ENCODE measurements at places on chromosomes 5 and 9.

- no peak for DNase-seq
Observed at GRCh38 chr9:120891884-120892747, 15.1 kb upstream of the PHF19 start.

- no peak for DNase-seq
Observed at GRCh38 chr9:135703726-135704125, 1.7 kb downstream of the KCNT1 start.

DNA sequence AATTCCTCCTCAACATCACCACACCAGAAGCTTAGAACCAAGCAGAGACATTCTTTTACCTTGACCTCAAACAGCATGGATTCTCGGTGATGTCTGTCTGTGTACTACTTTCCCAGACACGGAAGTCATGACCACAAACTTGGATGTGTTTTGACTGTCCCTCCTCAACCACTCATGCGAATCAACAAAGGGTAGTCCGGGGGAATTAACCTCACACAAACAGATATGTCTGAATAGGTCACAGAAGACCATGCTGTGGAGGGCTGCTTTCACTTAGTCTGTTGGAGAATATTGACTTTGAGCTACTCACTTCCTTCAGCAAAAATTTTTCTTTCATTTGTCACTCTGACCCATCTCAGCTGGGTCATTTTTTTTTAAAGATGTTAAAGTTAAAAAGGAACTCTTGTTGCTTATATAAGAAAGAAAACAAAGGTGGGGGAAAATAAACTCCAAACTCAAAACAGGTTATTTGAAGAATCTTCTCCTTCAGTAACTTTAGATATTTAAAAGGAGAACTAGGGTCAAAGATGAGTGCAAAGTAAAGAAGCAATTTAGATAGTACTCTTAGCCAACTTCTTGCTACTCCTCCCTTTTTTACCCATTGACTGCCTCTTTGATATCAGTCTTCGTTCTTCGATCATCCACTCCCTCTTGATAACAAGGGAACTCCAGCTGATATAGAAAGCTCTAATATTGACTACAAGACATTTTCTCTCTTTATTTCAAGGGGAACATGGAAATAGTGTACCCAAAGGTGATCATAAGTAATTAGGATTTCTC, 343.4 kb upstream of the CDH6 start:
- DNase-seq, result no peak

DNA sequence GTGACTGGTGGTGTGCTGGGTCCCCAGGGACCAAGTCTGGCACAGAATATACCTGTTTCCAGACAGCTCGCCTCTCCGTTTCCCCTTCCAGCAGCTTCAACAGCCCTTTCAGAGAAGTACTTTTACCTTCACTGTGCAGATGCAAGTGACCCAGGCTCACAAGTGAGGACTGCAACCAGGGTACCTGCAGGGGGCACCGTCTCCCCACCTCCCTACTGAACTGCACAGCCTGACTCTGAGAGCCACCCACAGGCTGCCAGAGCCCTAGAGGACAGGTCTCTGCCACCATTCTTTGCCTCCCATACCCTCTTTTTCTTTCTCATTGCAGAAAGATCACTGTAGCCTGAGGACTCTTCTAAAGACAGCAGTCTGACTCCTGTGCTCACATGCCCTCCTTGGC, 15.4 kb downstream of the IL9 start:
- no peak for DNase-seq

DNA sequence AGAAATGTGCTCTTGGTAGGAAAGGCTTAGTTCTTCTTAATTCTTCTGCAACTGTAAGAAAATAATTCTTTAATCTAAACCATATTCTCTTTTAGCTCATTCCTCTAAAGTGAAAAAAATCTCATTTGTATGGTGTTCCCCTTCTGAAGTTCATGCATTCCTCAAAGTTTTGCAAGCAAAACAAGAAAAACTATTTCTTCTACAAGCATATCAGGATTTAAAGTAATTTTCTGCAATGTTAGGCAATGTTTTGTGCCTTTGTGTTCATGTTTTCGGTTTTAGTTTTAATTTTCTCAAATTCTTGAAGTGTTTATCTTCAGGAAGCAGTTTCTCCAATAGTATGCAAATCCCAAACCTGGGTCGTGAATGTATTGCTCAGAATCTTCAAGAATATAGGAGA, 12.7 kb upstream of the GPR21 start:
- DNase-seq, result no peak

GRCh38 chr9:83199240-83199639, 136.3 kb upstream of the RASEF start:
- peak; percentile 13 for DNase-seq

DNA sequence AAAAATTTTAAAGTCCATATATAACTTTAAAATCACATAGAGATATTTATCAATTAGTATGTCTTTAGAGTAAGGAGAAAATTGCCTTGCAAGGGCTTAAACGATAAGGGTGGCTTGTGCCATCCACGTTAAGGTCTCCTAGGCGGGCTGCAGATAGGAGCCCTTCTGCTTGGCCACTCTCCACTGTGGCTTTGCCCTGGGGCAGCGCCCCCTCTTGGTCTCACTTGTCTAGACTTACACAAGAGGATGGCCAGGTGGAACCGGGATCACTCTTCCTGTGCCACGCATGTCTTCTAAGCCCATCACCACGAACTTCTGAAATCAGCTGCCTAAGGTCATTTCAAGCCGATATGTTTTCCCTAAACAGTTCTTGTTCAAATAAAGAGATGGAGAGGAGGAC, 2.9 kb downstream of the FPGS start:
- DNase-seq, result no peak

GRCh38 chr5:158785397-158785796, 314.3 kb downstream of the EBF1 start:
- no peak for DNase-seq

DNA sequence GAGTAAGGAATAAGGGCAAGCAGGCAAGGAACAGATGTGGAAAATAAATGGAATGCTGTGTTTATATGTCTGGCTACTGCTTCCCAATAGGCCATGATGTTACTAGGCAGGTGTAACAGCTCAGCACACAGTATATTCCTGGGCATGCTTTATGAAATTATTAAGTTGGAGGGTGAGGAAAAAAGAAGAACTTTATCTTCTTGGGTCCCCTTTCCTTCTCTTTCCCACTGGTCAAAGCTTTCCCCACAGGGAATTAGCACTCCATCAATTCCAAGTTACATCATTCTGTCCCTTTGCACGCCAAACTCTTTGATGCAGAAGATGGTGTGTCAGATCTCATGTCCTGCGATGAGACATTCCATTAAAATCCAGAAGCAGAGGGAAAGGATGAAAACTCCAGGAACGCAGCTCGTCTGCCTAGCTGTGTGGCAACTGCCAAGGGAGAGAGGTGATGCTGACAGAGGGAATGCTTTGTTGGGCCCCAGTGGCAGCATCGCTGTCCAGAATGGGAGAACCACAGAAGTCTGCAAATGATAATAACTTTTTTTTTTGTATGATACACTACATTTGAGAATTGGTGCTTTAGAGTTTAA, 447.3 kb upstream of the ARRDC3 start:
- no peak for DNase-seq

- no peak for DNase-seq
Observed at GRCh38 chr9:84897362-84898094, 228.0 kb downstream of the NTRK2 start.

GRCh38 chr5:2142456-2142954, 259.8 kb upstream of the IRX4 start:
- no peak for DNase-seq

GRCh38 chr9:108586471-108587139, 269.2 kb downstream of the ACTL7B start:
- DNase-seq, result no peak

GRCh38 chr5:178564811-178565550, 25.2 kb downstream of the COL23A1 start:
- DNase-seq, result no peak

GRCh38 chr9:89160806-89161205, 17.8 kb downstream of the SHC3 start:
- no peak for DNase-seq

GRCh38 chr9:135130207-135130976, 42.9 kb downstream of the OLFM1 start:
- no peak for DNase-seq

GRCh38 chr9:70561111-70561510, 146.7 kb upstream of the KLF9 start:
- DNase-seq, result no peak

- DNase-seq, result no peak
Observed at GRCh38 chr9:103991698-103992097, 102.4 kb upstream of the SMC2 start.

GRCh38 chr5:67077296-67077695, 119.3 kb downstream of the CD180 start:
- no peak for DNase-seq

- no peak for DNase-seq
Observed at GRCh38 chr5:123156577-123157296, 67.7 kb downstream of the PRDM6 start.

- DNase-seq, result no peak
Observed at GRCh38 chr9:10079284-10079964, 533.4 kb downstream of the PTPRD start.

DNA sequence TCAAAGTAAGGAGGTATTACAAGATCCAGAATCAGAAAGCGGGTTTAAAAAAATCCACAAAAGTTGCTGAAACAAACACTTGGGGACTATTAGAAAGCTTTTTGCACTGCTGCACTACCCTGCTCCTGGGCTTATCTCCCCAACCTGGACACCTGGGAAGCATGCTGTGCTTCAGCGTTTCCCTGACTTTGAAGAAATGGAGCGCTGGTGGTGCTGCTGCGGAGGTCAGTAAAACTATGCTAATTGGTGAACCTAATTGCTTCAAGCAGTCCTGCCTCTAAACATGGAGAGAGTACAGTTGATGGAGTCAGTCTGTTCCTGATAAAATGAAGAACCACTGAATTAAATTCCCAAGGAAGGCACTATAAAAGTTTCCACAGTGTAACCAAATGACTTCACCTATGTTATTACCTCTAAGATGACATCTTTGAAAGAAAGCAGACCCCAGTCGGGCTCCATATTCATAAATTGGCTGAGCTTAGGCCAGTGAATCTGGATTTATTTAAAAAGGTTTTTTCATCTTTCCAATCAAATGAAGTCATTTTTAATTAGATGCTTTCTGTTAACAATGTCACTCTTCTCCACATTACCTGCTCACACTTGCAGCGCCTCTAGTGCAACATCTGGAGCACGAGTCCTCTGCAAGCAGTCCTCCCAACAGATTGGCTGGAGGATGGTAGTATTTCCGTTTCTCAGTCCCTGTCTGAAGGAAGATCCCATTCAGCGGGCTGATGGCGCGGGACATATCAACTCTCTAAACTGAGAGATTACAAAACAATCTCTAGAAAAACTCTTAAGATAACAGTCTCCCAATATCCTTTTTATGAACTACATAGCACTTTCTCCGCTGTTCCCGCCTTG, 11.5 kb downstream of the NR2F1-AS1 start:
- no peak for DNase-seq

- no peak for DNase-seq
Observed at GRCh38 chr5:144105371-144105770, 65.1 kb downstream of the YIPF5 start.

DNA sequence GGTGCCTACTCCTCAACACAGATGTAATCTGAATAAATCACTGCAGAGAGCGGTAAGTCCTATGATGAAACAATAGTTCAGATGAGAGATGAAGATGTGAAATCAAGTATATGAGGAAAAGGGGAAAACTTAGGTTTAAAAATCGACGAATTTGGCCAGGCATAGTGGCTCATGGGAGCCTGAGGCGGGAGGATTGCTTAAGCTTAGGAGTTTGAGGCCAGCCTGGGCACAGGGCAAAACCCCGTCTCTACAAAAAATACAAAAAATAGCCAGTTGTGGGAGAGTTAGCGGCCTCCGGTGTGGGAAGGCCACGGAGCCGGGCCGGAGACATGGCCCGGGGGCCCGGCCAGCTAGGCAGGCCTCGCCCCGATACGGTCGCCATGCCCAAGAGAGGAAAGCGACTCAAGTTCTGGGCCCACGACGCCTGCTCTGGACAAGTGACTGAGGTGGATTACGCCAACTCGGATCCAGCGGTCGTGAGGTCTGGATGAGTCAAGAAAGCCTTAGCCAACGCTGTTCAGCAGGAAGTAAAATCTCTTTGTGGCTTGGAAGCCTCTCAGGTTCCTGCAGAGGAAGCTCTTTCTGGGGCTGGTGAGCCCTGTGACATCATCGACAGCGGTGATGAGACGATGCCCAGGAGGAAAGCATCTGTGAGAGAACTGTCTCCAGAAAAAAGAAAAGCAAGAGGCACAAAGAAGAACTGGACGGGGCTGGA, 62.8 kb upstream of the SUB1 start:
- no peak for DNase-seq

GRCh38 chr5:54234304-54234933, 76.0 kb downstream of the ARL15 start:
- no peak for DNase-seq

- no peak for DNase-seq
Observed at GRCh38 chr5:131814990-131815389, 18.2 kb upstream of the FNIP1 start.

- DNase-seq, result no peak
Observed at GRCh38 chr5:180804129-180804618, 1.6 kb upstream of the MGAT1 start.

DNA sequence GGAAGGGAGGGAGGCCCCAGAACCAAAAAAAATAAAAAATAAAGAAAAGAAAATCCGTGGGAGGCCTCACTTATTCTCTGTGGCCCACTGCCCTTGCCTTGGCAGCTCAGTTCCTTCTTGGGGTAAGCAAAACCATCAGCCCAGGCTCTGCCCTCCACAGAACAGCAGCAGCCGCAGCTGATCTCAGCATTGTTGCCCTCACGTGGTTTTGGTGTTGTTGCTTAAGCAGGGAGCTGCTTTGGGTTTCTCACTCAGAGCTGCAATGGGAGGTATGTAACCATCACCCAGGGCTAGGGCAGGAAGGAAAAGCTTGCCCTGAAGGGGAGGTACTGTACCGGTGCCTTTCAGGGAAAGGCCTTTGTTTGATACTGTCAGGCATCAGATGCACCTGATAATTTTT, 374.7 kb upstream of the WWC1 start:
- no peak for DNase-seq

GRCh38 chr5:22779499-22779898, 73.6 kb downstream of the CDH12 start:
- DNase-seq, result no peak

DNA sequence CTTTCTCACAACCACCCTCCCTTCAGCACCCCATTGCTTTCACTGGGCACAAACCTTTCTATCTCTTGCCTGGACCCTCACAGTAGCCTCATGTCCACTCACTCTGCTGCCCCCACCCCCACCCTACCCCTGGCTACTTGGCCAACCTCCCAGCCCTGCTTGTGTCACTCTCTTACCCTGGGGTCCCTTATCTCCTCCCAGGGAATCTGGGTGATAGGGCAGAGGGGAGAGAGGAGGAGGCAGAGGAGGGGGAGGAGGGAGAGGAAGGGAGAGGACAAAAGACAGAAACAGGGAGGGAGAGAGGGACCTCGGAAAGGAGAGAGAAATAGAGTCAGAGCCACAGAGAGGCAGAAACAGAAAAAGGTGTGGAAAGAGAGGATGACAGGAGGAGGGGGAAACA, 25.0 kb upstream of the KIF12 start:
- no peak for DNase-seq

DNA sequence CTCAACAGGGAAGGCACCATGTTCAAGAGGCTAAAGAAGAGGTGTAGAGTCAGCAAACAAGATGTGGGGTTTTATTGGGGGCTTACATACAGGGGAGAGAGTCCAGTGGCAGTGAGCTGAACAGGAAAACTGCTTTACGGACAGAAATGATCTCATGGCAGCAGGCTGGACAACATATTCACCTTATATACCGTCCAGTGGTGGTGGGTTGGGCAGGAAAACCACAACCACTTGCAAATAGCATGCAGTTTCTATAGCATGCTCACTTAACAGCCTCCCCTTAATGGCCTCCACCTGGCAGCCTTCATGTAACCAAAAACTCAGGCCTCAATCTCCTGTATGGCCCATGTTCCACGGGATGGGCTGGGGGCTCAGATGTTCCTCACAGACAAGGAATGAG, 5.4 kb downstream of the TNFSF8 start:
- DNase-seq, result no peak

GRCh38 chr5:111585291-111585690, 73.0 kb upstream of the STARD4 start:
- DNase-seq, result no peak

Measured in NCI-H1417 treated with DMSO at 0.1 percent for 48 hours (cell line).